Stimulated activated CD8-positive, alpha-beta memory T cell treated with anti-CD3 and anti-CD28 coated beads, Interleukin-15, amount 100 ng/mL, for 24 hours (primary cell): ENCODE measurements at places on chromosomes 4 and X.

DNA sequence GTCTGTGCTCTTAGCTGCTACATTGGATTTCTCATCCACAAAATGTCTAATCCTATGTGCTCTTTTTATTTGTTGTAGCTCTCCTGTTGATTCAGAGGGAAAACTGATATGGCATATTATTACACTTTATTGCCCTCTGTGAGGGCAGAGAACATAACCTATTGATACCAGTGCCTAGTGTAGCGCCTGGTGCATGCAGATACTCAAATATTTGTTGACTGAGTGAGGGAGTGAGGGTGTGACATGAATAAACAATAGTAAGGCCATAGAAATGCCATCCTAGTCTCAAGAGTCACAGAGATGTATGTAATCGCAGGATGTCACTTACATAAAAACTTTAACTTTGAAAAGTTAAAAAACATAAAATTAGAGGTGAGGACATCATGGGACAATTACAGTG lies 159.1 kb downstream of the SHROOM3 start:
- no peak for DNase-seq

DNA sequence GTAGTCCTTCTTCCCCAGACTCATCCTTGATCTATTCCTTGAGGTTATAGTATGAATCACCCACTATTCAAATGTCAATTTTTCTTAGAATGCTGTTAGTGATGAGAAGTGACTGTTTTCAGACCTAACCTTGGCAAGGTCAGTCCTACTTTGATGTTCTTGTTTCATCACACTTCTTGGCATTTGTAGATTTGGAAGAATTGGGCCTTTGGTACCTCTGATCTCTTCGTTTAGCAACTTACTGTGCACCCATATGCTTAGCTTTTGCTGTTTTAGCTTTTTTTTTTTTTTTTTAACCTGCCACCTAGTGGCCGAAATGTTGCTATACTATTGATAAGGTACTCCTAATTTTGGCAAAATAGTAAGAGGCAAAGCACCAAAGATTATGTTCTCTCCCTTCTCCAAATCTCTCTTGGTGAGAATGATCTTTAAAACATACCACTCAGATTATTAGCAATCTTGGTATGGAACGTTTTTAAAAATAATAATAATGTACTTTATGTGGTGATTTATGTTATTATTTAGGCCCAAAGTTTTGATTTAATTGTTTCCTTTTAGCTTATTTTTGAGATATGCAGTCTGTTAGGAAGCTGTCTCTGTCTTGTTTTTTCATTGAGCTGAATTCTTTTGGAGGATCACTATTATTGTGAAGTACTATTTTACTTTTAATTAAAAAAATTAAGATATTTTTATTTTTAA lies 16.6 kb downstream of the DCK start:
- no peak for DNase-seq

GRCh38 chrX:129682979-129683378 lies 28.2 kb upstream of the APLN start:
- no peak for DNase-seq

DNA sequence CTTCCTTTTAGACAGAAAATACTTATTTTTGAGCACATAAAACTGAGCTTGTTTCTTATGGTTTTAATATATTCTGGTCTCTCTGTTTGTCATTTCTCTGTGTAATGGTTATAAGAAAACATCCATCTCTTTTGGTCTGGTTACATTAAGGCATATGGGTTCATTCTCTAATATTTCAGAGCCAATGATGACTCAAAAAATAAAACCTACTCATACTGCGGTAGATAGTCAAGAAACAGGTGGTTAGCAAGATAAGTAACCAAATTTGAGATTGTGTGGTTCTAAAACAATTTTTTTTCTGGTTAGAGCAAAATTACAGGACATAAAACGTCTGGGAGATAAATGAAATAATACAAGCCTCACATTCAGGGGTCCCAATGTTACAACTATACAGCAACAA lies 654.5 kb downstream of the STIM2 start:
- no peak for DNase-seq

- no peak for DNase-seq
Measured at GRCh38 chrX:15744181-15744867, 6.3 kb downstream of the CA5B start.

DNA sequence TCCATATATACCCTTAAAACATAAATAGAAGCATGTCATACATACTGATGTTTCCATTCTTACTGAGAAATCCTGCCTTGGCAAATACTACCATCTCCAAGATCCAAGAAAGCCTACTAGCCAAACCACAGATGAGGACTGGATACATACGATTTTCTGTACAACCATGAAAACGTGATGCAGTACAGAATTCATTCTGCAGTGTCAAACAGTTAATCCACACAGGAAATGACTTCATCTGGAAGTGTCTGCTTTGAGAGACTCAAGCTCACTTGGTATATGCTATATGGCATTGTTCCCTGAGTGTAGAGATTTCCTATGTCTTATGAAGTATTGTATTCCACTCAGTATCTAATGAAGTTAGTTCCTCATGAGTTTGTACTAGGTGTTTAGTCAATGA lies 94.3 kb downstream of the CT47B1 start:
- no peak for DNase-seq

DNA sequence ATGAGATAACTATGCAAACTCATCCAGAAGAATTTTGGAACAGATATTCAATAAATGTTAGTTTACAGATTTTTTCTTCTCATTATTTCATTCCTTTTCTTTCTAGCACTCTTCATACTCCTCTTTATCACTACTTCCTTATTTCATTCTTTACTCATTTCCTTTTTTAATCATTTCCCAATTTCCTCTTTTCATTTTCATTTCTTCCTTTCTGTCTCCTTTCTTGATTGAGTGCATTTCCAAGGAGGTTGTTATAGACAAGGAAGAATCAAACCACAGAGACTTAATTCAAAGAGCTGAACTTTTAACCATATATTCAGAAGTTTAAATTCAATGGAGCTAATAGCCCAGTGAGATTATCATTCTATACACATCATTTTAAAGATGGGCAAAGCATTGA lies 600.7 kb downstream of the ARAP2 start:
- no peak for DNase-seq

- DNase-seq = no peak
Measured at GRCh38 chrX:107374831-107375230, 74.6 kb upstream of the FRMPD3 start.

GRCh38 chr4:63983224-63983623 lies 426.0 kb downstream of the TECRL start:
- DNase-seq = no peak

DNA sequence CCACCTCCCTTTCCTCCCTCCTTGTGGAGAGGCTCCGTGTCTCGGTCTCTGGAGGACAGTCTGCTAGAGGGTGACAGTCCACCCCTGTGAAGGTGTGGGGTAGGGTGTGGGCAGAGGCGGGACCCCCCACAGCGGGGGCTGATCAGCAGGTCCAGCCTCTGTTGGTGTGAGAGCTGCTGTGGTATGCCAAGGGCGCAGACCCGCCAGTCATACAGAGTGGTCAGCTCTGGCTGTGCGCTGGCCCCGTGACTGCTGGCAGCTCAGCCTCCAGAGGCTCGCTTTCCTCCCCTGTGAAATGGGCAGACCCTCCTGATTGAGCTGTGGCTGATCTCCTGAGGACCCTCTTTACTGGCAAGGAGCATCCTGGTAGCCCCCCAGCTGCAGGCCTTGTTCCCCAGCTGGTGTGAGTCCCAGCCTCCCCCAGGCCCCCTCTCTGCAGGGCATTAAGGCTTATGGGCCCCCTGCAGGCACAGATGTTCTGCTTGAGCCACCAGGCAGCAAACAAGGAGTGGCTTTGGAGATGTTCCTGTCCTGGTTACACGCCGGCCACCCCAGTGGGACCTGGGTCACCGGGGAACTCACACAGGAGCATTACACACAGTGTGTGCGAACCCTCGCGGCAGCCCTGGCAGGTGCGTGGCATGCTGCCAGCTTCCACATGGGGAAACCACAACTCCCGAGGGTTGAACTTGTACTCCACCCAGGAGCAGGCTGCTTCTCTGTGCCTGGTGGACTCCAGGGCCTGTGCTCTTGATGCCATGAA lies 76.8 kb downstream of the PPP2R2C start:
- no peak for DNase-seq

DNA sequence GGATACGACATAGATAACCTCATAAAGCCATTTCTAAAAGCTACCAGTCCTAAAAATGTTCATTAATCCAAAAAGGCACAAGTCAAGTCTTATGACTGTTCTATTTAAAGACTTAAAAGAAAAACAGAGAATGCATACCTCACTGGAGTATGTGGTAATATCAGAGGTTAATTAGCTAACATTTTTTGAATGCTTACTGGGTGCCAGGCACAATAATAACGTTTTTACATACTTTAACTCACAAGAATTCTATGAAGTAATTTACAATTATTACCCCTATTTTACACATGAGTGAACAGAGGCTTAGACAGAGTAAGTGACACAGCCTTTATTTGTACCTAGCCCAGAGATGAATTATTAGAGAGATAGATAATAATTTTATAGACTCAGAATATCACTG lies 207.5 kb downstream of the PDGFC start:
- no peak for DNase-seq

DNA sequence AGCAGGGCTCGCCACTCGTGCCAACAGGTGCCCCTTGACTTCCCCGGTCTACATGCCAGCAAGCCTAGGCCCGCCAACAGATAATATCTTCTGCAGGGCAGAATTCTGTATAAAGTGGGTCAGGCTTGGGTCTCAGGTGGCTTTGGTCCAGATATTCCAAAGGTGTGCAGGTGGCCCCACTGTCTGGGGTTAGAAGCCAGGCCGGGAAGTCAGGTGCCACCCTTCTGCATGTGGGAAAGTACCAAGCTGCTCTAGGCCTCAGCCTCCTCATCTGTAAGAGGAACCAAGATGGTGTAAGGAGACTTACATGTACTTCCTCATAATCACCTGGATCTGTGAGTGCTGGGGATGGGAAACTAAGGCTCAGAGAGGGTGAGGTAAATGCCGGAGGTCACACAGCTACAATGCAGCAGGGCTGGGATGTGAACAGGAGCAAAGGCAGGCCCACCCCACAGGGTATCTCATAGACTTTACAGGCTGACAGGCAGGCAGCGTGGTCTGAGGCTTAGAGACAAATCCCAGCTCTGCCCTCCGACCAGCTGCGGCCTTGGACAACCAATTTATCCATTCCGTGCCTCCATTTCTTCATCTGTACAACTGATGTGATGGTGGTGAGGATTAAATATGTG lies 35.9 kb downstream of the WDR1 start:
- DNase-seq = no peak

- no peak for DNase-seq
Measured at GRCh38 chrX:45011131-45011530, 138.1 kb downstream of the KDM6A start.

GRCh38 chr4:149343614-149344013 lies 472.0 kb downstream of the IQCM start:
- no peak for DNase-seq
